Hindlimb muscle (tissue), 1 donor: ENCODE measurements at places on chromosomes 3 and 15. TPM values are rescaled to one million over a fixed set of nuclear protein-coding genes. Genes with fewer than 3 reads are reported as not detected.

The DLEC1 gene
- polyA plus RNA-seq = 0.28 TPM

GRCh38 chr15:76945494-76946093 lies 14.0 kb downstream of the RCN2 start:
- DNase-seq = no peak

DNA sequence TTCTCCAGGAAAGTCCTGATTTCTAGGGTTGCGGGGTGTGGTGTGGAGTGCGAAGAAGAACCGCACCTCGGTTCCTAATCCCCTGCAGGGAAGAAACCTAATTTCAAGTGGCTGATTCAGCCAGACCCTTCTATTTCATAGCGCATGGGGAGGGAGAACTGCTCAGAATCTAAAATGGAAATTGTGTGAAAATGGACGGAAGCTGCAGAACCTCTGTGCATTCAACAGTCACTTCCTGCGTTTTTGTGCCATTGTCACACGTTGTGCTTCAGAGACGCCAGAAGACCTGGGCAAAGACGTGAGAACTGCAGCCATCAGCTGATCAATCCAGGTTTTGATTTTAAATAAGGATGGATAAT lies 1.2 kb downstream of the SIDT1 start:
- no peak for DNase-seq

GRCh38 chr3:151584566-151584965 lies 123.7 kb upstream of the IGSF10 start:
- DNase-seq = no peak

DNA sequence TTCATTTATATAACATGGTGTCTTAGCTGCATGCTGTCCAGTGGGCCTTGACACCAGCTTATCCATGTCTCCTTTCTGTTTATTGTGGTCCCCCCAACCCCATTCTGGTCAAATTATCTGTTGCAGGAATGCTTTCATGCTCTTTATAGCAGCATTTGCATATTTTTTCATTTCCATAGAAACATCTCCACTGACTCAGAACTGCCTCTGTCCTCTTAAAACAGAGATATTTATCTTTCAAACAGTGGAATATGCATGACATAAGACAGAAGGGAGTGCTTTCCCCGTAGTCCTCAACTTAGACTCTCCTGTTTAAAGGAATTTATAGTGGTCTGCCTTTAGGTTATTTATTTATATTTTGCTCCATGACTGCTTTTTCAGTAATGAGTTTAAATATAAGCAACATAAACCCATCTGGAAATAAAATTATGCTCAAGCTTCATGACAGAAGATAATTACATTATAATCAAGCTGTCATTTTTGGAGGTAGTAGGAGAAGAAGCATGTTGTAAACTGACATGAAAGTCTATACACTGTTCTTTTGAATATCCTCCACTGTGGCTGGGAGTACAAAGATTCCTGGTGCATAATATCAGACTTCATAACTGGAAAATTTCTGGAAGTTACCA lies 179.5 kb upstream of the CD96 start:
- no peak for DNase-seq

GRCh38 chr3:23754215-23754614 lies 51.5 kb upstream of the UBE2E1 start:
- no peak for DNase-seq

GRCh38 chr3:65614585-65614984 lies 424.1 kb downstream of the MAGI1 start:
- no peak for DNase-seq

The GHSR gene
- not detected for polyA plus RNA-seq

GRCh38 chr3:27633224-27633545 lies 88.9 kb downstream of the EOMES start:
- DNase-seq = no peak

The NANOGP8 gene
- not detected for polyA plus RNA-seq

DNA sequence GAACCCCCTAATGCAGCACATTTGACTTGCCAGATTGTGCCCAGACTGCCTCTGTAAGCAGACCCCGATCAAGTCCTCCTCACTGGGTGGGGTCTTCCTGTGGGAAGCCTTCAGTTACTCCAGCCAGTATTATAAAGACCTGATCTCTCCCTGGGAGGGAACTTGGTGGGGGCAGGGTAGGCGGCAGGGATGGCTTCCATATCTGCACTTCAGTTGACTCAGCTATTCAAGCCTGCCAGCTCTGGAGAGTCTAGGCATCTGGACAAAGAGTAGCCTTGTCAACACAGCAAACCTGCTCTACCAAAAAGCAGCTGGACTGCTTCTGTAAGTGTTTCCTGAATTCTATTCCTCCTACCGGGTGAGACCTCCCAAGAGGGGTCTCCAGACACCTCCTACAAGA lies 21.0 kb upstream of the SLC25A38 start:
- DNase-seq = no peak

DNA sequence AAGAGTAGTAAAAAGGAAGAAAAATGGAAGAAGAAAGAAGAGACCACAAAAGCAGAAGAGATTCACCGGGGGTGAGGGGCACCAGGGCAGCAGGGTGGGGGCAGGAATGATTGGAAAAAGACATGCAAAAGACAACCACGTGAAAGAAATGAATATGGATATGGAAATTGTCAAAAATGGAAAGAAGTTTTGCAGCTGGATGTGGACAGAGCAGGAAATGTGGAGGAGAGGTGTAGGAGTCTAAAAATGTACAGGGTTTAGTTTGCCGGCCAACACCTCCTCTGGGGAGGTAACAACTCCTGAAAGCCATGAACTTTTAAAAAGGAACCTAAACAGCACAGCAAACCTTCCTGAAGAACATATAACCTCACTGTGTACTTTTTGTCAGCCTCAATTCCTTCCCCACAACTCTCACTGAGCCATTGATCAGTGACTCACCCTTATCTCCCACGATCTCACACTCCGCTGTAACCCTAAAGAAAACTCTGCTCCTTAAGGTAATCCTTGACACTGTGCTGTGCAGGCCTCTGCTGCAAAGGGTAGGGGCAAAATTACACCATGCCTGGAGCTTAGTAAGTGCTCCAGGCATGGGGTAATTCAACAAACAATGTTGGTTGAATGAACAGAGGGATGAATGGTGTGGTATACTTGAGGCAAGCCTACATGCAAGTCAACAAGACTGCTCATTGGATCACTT lies 100.2 kb upstream of the BOC start:
- no peak for DNase-seq

DNA sequence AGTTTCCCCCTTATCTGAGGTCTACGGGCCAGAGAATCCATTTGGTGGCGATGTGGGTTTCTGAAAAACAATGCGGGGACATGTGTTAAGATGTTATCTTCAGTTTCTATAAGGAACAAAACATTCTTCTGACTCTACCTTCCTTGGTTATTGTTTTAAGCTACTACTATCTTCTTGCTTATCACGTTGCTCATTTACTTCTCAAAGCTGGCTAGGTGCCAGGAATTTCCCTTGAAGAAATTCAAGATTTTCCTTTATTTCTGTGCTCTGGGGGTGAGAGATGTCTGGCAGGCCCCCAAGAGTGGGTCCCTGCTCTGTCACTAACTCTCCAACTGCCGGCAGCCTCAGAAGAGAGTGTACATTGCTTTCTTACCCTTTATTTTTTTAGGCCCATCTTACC lies 119.8 kb downstream of the RYR3 start:
- DNase-seq = no peak

DNA sequence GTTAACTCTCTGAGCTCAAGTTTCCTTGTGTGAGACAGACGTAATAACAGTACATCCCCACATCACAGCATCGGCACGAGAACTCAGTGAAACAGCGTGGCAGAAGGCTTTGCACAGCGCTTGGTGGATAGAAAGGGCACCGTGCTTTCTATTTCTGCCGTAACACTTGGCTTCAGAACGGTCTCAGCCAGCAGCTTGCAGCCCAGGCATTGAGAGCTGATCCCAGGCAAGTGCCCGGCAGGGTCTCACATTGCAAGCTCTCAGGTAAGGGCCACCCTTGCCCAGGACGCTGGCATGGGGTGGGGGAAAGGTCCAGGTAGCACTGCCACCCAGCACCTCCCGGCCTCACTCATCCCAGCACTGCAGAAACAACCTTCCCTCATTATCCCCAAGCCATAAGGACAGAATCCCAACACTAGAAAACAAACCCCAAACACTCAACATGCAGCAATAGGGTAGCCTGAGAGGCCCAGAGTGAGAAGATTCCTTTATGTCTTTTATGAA lies 70.5 kb upstream of the ITGA11 start:
- no peak for DNase-seq

GRCh38 chr15:53974121-53974520 lies 4.1 kb upstream of the UNC13C start:
- DNase-seq = no peak

DNA sequence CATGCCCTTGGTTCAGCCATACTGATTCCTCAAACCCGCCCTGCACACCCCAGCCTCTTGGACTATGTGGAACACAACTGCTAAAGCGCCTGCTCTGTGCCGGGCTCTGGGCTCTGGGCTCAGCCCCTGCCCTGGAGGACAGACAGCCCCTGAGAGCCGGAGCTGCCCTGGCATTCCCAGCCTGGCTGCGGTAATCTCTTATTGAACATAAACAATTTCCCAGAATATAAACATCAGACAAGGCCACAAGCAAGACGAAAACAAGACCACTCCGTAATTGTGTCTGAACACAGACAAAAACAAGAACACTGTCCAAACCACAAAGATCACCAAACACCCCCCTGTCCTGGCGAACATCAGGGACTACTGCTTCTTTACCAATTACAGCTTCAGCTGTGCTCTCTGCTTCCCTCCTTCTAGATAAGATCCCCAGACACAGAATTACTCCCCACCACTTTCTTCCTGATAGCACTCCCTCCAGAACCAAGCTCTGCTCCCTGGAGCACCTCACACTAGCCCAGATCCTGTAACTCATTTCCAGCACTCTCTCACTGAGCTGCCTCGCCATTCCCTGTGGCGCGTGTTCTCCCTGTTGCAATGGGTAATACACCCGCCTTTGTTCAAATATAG lies 57.1 kb upstream of the TLE3 start:
- no peak for DNase-seq

The ITGB5 gene
- 29.7 TPM for polyA plus RNA-seq

GRCh38 chr3:129607391-129608068 lies 1.1 kb upstream of the PLXND1 start:
- DNase-seq = no peak

GRCh38 chr15:83207009-83207659 lies 489 bp downstream of the HDGFL3 start:
- DNase-seq = peak; percentile 69

The GATM gene
- 304 TPM for polyA plus RNA-seq

GRCh38 chr3:69044608-69045007 lies 7.5 kb downstream of the TMF1 start:
- DNase-seq = no peak

The SLC51A gene
- 7.8 TPM for polyA plus RNA-seq

The DNAJA4 gene
- 77.5 TPM for polyA plus RNA-seq

The SLC6A11 gene
- polyA plus RNA-seq = 0.06 TPM

The CGNL1 gene
- 5.4 TPM for polyA plus RNA-seq

DNA sequence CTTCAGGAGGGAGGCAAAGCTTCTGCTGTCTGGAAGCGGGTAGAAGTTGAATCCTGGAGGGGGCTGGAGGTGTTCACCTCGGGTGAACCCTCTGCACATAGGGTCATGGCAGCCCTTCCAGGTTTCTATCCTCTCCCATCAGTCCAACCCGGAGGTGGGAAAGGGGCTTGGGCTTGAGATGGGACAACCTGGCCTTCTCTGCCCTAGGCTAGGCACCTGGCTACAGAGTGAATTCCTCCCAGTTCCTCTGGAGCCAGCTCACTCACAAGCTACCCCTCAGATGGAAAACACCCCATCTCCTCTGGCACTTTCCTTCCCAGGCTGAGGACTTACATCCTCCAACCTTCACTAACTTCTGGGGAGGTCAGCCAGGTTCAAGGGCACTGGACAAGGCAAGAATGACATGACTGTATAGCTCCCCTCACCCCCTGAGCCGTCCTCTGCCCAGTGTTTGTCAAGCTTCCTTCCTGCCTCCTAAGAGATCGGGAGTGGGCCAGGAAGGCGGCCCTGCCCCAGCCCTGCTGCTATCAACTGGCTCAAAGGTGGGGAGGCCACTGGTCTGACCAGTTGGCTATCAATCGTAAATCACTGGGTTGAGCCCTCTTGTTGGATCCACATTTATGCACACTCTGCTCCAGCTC lies 45.8 kb downstream of the KLF15 start:
- DNase-seq = no peak

DNA sequence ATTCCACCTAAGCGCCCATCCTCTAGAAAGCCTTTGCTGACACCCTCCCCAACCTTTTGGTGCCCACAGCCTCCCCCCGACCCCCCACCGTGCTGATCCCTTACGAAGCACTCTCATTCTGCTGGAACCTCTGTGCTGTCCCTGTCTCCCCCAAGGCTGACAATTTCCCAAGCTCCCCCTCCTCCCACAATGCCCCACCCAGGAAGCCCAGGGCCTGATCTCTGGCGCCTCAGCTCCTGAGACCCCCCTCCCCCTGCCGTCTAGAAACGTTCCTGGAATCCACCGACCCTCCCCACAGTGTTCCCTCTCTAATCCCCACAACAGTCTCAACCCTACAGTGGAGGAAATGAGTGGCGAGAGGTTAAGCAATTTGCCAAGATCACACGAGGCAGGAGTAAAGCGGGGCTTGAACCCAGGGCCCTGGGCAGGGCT lies 18.3 kb downstream of the MYL3 start:
- DNase-seq = no peak

The FHIT gene
- 5.5 TPM for polyA plus RNA-seq

The P3H2 gene
- polyA plus RNA-seq = 63.2 TPM

The ACAD11 gene
- polyA plus RNA-seq = 12.7 TPM

DNA sequence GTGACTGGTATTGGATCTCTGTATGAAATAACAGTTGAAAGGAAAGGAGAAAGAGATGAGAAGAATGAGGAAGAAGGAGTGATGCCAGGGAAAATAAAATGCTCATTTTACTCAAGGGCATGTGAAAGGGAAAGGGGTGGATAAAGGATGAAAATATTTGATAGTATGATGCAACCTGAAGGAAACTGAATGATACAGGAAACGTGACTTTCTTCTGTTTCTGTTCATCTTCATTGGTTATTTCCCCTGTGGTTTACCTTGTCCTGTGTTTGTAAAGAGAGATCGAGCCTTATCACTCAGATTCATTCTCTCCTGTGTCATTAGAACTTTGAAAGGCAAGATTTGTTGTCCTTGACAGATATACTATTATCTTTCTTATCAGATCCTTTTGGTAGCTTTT lies 243.6 kb upstream of the SLITRK3 start:
- DNase-seq = no peak
